C1 segment of cervical spinal cord (tissue), 14 donors: ENCODE measurements at places on chromosomes 12 and 14.

DNA sequence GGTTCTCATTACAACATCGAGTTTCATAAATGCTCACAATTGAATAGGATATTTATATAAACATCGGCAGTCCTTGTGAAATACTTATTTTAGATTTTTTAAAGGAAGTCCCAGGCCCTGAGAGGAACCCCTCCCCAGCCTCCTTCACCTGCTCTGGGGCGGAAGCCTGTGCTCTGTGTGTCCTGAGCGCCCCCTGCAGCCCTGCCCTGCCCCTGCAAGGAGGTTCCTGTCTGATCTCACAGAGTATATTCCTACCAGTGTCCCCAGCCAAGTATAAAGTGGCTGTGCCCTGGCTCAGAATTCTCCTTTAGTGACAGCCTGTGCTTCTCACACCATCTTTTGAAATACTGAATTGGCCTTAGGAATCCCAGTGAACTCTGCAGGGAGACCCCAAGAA lies 659.5 kb downstream of the TMEM121 start:
- DNase-seq: no peak

- DNase-seq: no peak
Measured at GRCh38 chr12:124261885-124262284, 33.0 kb upstream of the RFLNA start.

DNA sequence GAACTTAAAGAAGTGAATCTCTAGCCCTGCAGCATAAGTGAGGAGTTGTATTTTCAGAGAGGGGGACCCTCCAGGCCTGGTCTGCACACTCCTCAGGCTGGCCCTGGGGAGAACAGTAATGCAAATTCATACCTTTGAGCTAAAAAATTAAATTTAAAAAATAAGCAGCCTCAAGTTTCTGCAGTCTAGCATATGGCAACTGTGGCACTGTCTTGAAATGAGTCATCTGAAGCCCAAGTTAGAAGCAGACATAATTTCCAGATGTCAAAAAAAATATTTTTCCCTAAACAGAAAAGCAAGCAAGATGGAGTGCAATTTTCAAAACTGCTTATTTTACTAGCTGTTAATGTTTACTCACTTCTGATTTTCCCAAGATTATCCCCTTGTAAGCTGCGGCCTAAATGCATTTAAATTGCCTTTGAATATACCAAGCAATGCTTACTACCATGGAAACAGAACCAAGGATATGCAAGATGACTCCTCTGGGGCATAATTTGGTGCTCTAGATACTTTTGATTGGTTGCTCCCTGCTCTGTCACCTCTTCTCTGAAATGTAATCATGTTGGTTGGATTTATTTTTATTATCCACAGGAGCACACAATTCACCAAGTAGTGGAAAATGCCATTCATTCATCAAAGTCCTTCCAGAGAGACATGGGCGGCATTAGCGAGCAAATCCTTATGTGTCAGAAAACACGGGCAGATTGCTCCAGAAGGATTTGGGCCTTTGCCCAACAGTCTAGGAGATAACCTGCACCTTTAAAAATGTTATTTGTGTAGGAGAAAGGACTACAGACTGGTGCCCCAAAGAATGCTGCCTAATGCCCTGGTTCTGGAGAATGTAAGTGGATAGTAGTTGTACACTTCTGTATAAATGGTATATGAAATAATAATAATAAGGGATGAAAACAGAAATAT lies 25.0 kb upstream of the DHRS7 start:
- no peak for DNase-seq

GRCh38 chr12:121992059-121992879 lies 29.4 kb upstream of the BCL7A start:
- DNase-seq: no peak

DNA sequence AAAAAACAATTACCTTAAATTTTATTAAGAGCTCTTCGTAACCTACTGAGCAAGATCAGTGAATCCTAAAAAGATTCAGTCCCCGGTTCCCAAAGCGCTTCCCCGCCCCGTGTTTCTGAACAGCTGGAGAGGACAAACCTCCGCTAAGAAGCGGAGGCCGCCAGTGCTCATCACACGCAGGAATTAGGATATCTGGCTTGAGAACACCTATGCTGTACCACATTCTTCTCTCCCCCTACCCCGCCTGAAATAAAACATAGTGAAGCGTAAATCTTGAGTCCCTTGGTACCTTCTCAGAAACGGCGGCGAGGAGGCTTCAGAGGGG lies 774 bp upstream of the WDR20 start:
- peak; percentile 47 for DNase-seq

- DNase-seq: no peak
Measured at GRCh38 chr14:99267837-99268781, 3.9 kb downstream of the BCL11B start.

DNA sequence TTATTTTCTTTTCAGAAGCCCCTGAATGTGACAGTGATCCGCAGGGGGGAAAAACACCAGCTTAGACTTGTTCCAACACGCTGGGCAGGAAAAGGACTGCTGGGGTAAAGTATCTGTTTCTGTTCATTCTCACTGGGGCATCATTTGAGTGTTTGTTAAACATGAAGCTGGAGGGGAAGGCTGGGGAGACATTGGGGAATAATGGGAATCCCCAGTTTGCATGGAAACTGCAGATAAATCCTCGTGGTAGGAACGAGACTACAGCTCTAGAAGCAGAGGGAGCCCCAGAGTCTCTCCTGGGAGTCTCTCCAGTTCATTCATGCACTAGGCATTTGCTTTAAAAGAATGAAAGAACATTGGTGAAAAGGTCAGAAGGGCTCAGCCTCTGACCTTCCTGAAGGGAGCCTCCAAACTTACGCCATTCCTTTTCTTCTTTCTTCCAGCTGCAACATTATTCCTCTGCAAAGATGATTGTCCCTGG lies 2.5 kb upstream of the CFAP251 start:
- no peak for DNase-seq
